ENCODE measurements at places on chromosomes 2 and 18.

- no peak for DNase-seq
Measured at GRCh38 chr2:227389231-227389630, 1.5 kb upstream of the SCYGR1 start.

GRCh38 chr18:3402982-3403451 lies 47.0 kb upstream of the TGIF1 start:
- DNase-seq = no peak

DNA sequence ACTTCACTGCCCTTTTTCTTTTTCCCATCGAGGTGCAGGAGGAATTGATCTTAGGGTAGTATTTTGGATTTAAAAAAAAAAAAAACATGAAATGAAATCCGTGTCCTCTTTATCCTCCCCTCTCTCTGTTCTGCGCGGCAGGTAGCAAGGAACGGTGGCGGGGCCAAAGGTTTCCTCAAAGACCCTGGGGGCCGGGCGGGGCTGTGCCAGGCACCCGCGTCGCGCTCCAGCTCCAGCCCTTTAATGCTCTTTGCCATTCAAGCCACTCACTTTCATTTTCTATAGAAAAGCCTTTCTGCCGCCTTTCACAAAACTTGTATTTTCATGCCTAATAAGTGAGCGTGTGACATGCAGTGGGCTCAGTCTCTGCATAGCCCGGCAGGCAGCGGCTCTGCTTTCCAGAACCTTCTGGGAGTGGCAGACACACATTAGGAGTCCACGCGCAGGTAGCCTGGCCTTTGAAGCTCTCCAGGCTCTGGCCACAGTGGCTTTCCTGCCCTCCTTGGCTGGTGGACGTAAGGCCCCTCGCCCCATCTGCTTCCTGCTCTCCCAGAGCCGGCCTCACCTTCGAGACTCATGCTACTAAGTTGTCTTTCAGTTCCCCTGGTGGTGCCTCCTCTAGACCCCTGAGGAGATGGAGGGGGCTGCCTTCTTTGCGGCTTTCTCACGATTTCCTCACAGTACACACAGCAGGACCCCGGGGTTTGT lies 41.7 kb downstream of the AGAP1 start:
- no peak for DNase-seq

DNA sequence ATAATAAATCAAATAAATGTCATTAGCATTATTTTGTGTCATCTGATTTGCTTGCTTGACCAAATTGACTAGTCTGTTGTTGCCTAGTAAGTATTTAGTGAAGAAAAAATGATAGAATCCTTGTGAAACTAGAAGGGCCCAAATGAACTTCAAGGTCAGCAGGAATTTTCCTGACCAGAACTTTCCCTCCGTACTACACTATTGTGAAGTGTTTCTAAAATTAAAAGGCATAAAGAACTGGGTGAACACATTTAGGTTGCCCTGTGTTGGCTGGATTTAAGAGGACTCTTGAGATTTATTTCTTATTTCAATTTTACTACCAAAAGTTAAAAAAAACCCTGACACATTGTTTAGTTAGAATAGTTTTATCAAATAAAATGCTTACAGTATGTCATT lies 142.6 kb downstream of the CCDC85A start:
- DNase-seq = no peak

GRCh38 chr18:56284319-56284718 lies 354.1 kb downstream of the TXNL1 start:
- DNase-seq = no peak

GRCh38 chr2:143428700-143429099 lies 299.5 kb downstream of the ARHGAP15 start:
- no peak for DNase-seq

DNA sequence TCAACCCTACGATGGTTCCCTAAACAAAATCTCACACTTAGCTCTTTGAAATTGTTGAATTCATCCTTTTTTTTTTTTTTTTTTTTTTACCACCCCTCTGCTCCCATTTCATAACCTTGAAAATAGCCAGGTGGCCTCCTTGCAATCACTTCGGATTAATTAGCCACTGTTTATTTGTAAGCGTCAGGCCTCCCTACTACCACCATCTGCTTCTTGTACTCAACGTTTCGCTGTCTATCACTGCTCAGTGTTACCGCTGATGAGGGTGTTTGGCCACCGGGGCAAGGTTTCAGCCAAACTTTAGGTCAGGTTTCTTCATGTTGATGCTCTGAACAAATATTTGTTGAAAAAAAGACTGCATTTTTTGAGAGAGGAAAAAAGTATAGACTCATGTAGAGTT lies 183.2 kb downstream of the EPHA4 start:
- DNase-seq = no peak

- no peak for DNase-seq
Measured at GRCh38 chr18:25190472-25190871, 161.5 kb downstream of the ZNF521 start.

DNA sequence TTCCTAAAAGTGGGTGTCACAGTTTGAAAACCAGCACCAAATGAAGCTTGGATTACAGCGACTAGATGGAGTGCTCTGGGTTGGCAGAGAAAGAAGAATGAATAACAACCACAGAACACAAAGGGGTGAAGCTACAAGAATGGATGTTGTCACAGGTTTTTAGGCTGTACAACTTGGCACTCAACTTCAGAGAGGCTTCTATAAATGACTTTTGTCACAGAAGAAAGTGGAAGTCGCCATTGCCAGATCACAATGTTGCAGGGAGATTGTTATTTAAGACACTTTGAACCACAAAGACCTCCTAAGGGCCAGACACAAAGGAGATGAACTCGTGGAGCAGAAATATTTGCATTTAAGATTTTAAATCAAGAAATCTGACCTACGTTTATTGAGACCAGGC lies 354.2 kb downstream of the CDH7 start:
- no peak for DNase-seq

- no peak for DNase-seq
Measured at GRCh38 chr2:176595986-176596385, 326.7 kb downstream of the MTX2 start.

DNA sequence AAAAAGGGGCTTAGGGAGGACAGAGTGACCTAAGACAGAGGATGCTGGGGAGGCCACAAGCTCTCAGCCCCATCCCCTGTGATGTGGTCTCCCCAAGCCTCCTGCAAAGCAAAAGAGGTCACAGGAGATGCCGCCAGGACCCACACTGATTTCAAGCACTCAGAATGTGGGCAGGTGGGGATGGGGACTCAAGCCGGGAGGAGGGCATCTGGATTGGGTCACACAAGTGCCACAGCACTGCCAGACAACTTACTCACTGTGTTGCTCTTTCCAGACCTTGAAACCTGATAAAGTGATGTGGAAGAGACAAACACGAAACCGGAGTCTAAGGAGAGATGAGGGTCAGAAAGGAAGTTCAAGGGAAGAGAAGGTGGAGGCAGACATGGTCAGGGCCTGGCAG lies 95.7 kb downstream of the TTC32 start:
- DNase-seq = no peak
